ENCODE measurements at places on chromosomes 11 and 22. TPM values are rescaled to one million over a fixed set of nuclear protein-coding genes. Genes with fewer than 3 reads are reported as not detected.

The C11orf97 gene
- polyA plus RNA-seq, result 2.0 TPM

The RTN4R gene
- polyA plus RNA-seq, result 3.7 TPM

The RRAS2 gene
- 67.4 TPM for polyA plus RNA-seq

The SPDYC gene
- polyA plus RNA-seq, result not detected

The CXCR5 gene
- polyA plus RNA-seq, result not detected

The C11orf42 gene
- 1.9 TPM for polyA plus RNA-seq

The SCN3B gene
- 7.2 TPM for polyA plus RNA-seq

The LRRC32 gene
- polyA plus RNA-seq, result 40.4 TPM

The ENDOD1 gene
- polyA plus RNA-seq, result 29.1 TPM

The CRYAB gene
- 26.7 TPM for polyA plus RNA-seq

The LZTR1 gene
- polyA plus RNA-seq, result 64.4 TPM

The APOBEC3A gene
- 0.52 TPM for polyA plus RNA-seq

The SCN4B gene
- polyA plus RNA-seq, result 7.4 TPM

The RAG2 gene
- polyA plus RNA-seq, result 0.80 TPM

The TMX2 gene
- polyA plus RNA-seq, result 88.0 TPM

The TRIM48 gene
- not detected for polyA plus RNA-seq

The FANCF gene
- 13.9 TPM for polyA plus RNA-seq

The CCDC81 gene
- polyA plus RNA-seq, result 4.1 TPM

The CCDC116 gene
- 0.66 TPM for polyA plus RNA-seq

The ELF5 gene
- 41.7 TPM for polyA plus RNA-seq

The GAS2L1 gene
- polyA plus RNA-seq, result 5.3 TPM

The LRRN4CL gene
- 0.82 TPM for polyA plus RNA-seq

The GAL gene
- polyA plus RNA-seq, result 0.15 TPM

The OR5B21 gene
- polyA plus RNA-seq, result not detected

The GLYATL1 gene
- polyA plus RNA-seq, result 5.5 TPM

The KRTAP5-8 gene
- polyA plus RNA-seq, result not detected

The PRR33 gene
- 0.15 TPM for polyA plus RNA-seq

The FADS2 gene
- polyA plus RNA-seq, result 121 TPM

The SPON1 gene
- polyA plus RNA-seq, result 94.1 TPM

The DDB1 gene
- 173 TPM for polyA plus RNA-seq
